ENCODE measurements at places on chromosomes 3 and 15.

GRCh38 chr15:75325922-75326321, 9.9 kb upstream of the COMMD4 start:
- ATAC-seq, result no peak

GRCh38 chr3:55483196-55484095, 3.7 kb downstream of the WNT5A start:
- no peak for ATAC-seq

- ATAC-seq, result no peak
Measured at GRCh38 chr3:146159037-146159436, 1.9 kb downstream of the PLOD2 start.

DNA sequence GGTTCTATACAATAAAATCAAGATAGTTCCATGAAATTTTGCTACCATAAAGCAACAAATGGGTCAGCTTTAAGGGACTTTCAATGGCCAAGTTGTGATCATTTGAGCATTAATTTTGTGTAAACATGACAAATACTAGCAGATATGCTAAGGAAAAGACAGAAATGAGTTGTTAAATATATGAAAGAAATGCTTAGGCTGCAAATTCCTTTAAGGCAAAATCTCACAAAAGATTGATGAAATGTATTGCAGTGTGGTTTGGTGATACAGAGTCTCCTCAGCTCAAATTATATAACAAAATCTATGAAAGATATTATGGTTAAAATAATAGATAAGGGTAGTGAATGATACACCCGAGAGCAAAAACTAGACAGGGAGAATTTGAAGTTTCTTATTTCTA, 377.2 kb downstream of the RAP2B start:
- ATAC-seq, result no peak

DNA sequence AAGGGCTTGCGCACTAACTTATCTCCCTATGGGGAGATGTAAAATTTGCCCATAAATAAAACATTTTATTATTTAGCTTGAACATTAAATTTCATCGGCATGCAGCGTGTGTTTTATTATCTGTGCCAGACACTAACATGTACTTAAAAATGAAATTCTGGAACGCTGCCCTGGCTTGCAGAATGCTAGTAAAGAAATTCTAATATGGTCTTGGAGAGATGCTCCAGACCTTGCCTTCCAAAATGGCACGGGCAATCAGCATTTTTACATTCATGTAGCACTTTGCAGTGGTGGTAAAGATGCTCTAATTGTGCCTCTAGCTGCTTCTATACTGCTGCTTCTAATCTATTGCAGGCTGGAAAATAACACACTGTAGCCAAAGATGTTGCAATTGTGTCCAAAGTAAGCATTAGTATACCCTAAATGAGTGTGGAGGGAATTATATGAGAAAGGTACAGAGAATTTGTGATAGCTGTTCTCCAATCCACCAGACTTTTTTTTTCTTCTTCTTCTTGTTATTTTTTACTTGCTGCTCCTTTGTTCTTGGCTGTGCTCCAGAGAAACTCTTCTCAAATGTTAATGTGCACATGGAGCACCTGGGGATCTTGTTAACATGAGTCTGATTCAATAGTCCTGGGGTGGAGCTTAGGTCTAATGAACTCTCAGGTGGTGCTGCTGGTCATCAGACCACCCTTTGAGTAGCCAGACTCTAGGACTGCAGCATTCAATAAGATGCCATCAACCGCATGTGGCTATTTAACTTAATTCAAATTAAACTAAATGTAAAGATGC, 47.3 kb downstream of the CRABP1 start:
- ATAC-seq, result no peak

DNA sequence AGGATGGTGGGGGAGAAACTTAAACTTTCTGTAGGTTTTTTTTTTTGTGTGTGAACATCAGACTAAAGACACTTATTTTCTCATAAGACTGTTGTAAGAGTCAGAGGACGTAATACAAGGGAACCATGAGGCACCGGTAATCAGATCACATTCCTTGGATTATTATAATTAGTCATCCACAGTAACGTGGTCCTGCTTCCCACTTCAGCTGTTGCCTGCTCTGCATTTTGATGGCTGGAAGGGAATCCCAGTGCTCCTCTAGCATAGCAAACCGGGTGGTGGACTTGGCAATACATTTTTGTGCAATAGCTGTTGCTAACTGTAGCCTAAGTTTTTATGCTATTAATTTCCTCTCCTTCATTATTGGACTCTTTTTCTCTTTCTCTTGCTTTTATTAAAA, 294.8 kb downstream of the NR2F2 start:
- no peak for ATAC-seq

- ATAC-seq, result no peak
Measured at GRCh38 chr15:94286583-94286982, 55.2 kb downstream of the MCTP2 start.

- ATAC-seq, result no peak
Measured at GRCh38 chr3:26962492-26963360, 340.2 kb downstream of the LRRC3B start.

DNA sequence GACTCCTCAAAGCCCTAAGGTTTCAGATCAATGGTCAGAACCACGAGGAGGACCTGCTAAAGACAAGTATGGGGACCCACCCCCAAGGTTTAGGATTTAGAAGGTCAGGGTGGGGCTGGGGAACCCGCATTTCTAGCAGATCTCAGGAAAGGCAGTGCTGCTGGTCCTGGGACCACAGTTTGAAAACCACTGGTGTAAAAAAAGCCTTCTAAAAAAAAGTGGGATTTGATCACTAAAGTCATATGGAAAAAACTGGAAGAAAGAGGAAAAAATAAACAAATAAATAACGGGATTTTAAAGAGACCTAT, 832 bp downstream of the SLC41A3 start:
- no peak for ATAC-seq

GRCh38 chr15:39538936-39539335, 41.9 kb upstream of the THBS1 start:
- no peak for ATAC-seq

DNA sequence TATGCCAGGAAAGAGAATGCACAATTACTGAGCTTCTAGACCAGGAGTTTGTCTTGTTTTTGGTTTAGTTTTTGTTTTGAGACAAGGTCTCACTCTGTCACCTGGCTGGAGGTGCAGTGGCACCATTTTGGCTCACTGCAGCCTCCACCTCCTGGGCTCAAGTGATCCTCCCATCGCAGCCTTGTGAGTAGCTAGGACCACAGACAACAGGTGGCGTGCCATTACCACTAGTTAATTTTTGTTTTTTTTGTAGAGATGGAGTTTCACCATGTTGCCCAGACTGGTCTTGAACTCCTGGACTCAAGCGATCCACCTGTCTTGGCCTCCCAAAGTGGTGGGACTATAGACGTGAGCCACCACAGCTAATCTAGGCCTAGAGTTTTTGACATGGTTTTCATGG, 104.4 kb upstream of the CCDC54 start:
- no peak for ATAC-seq

- ATAC-seq, result no peak
Measured at GRCh38 chr3:129371041-129371826, 57.2 kb downstream of the EFCAB12 start.

- peak; percentile 92 for ATAC-seq
Measured at GRCh38 chr3:130759692-130760338, 13.2 kb upstream of the PIK3R4 start.

DNA sequence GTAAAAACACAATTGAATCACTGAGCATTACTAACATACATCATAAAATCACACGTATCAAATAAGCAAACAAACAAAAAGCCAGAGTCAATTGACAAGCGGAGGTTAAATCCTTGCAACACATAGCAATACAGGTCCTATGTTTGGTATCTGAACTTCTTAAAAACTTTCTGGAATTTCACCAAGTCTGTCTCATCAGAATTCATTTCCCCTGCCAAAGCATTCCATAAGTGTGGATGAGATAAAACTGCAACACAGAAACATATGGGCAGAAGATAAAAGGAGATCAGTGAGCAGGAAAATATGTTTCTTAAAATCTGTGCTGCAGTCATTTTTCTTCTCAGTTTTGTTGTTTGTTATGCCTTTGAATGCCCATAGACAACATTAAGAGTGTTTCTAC, 1155.5 kb downstream of the TBL1XR1 start:
- no peak for ATAC-seq

- ATAC-seq, result no peak
Measured at GRCh38 chr3:194465246-194465645, 21.6 kb downstream of the ATP13A3 start.

- ATAC-seq, result no peak
Measured at GRCh38 chr15:67100801-67101581, 35.6 kb downstream of the SMAD3 start.

- peak; percentile 25 for ATAC-seq
Measured at GRCh38 chr3:9168241-9168741, 81.2 kb downstream of the SRGAP3 start.

GRCh38 chr3:180117381-180118163, 80.8 kb upstream of the PEX5L start:
- no peak for ATAC-seq

DNA sequence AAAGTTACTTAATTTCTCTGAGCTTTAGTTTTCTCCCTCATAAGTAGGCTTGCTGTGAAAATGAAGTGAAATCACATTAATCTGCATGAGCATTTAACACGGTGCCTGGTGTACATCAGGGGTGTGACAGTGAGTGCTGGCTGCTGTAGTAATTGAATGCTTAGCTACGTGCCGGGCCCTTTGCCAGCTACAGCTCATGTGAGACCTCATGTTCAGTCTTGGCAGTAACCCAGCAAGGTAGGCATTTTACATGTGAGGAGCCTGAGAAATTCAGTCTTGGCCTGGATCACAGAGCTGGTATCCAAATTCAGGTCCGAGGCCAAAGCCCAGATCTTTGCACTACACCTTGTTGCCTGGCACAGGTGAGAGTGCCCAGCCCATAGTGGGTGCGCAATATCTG, 9.1 kb downstream of the GHRL start:
- ATAC-seq, result no peak

DNA sequence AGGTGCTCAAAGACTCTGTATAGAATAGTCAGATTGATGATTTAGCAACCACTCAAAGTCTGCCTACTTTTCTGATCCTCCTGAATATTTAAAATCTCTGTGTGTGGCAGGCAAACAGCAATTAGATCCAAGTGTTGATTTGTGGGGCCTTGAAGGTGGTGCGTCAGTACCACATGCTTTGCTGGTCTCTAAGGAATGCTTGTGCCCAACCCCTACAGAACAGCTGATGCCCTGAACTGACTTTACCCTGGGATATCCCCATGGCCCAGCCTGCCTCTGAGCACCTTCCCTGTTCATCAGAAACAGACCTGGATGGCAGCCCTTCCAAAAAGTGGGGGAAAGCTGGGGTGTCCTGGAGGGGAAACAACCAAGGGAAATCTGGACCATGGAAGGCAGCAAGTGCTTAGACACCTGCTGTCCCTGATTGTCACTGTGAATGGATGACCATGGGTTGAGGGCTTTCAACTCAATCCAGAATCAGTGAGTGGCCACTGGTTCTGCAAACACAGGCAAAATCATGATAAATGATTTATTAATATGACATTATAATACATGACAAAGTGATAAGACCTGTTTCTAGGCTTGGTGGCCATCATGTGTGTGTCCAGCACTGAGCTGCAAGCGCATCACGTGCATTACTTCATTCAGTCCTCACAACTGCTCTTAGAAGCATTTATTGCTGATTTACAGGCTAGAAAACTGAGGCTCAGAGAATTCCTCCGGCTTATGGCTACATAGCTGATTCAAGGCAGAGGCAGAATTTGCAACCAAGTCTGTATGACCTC, 76.1 kb upstream of the TPM1 start:
- no peak for ATAC-seq

DNA sequence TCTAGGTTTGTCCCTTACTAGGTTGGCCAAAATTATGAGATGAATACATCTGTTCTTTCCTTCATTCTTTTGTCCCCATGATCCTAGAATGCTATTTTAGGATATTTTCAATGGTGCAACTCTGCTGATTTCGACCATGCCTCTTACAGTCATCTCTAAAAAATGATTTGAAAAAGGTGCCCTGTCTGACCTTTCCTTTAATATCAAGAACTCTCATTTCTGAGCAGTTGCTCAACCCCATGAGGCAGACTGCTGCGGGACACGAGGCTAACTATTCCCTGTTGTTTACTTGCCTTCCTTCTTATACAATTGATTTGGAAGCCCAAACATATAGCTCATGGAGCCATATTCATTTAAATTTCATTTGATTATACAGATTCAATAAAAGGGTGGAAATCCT, 14.6 kb downstream of the PLSCR2 start:
- ATAC-seq, result no peak

Measured in SK-N-SH treated with all-trans-retinoic acid at 6 μM for 48 hours (cell line).